ENCODE measurements at places on chromosomes 5 and 9. TPM values are rescaled to one million over a fixed set of nuclear protein-coding genes. Genes with fewer than 3 reads are reported as not detected.
A peak's percentile ranks its signal among the peaks of the same experiment; 100 is the strongest.

DNA sequence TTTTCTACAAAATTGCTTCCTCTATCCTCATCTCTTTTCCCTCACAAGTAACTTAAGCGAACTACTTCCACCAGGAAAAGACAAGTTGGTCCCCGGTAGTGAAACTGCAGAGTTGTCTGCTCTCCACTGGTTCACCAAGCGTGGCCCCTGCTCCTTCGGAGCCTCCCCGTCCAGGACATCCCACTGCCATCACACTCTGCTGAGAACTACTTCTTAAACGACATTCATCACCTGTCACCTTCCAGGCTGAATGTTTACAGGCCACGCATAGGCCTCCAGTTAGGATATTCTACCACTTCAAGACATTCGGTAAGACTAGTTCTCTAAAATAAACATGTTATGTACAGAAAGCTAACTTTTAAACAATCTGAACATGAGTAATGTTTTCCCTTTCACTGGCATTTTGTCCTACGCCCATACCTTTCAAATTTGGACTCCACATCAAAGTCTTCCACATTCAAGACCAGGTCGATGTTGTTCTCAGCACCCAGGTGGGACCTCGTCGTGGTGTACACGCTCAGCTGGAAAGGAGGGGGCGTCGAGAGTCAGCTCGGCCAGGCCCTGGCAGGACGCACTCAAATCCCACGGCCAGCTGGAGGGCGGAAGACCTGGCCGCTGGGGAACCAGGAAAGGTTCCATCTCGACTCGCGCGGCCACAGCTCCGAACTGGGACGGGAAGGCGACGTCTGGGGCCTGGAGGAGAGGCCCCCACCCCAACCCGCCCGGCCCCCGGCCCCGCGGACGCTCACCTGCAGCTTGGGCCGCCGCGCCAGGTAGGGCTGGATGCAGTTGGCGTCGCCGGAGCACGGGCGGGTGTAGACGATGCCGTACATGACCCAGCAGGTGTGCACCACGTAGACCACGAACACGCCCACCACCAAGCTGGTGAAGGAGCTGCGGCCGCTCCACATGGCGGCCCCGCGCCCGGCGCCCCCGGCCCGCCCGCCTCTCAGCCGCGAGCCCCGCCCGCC, 683 bp downstream of the CLPTM1L start:
- peak; percentile 5 for DNase-seq

DNA sequence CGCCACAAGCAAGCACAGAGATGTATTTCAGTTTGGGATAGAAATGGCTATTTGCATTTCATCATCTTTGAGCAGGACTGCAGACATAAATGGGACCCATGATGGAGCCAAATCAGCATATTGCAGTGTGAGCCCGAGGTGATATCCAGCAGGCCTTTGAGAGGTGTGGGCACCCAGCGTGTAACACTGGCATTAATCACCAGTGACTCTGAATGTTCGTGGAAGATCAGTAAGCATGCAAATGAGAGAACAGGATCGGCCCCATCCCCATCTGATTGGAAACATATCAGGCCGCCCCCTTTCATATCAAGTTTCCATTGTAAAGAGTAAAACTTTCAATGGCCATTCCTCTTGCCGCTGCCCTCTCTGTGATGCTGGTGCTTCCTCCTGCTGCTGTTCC, 84.0 kb downstream of the GTF3C4 start:
- DNase-seq = no peak

AGGF1 gene
- 22.9 TPM for total RNA-seq

GRCh38 chr5:111783537-111783936, 26.5 kb upstream of the NREP start:
- no peak for DNase-seq

DNA sequence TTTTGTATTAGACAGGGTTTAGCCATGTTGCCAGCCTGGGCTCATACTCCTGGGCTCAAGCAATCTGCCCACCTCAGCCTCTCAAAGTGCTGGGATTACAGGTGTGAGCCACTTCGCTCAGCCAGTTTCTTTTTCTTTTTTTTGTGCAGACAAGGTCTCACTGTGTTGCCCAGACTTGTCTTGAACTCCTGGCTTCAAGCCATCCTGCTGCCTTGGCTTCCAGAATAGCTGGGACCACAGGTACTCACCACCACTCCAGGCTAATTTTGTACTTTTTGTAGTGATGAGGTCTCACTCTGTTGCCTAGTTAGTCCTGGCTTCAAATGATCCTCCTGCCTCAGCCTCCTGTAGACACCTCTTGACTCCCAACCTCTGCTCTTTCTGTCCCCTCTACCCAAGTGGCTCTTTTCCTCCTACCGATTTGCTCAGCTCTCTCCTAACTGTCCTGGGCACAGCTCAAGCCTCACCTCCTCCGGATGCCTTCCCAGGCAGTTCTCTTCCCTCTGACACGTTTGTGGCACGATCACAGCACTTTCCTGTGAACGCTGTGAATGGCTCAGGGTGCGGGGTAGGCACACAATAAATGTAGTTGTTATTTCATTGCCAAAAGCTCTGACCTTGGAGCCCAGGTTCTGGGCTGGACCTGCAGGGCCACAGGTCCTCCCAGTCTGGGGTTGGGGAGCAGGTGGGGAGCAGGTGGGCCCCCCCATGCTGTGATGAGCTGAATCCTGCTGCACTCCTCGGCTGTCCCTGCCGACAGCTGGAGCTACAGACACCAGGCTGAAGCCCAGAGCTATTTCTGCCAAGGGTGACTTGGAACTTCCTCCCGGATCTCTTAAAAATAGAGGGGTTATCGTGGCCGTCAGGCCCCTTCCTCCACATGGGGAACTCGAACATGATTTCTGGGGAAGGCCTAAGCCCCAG, 23.9 kb downstream of the GFI1B start:
- no peak for DNase-seq

GRCh38 chr5:35266276-35266675, 36.0 kb upstream of the PRLR start:
- DNase-seq = no peak

DNA sequence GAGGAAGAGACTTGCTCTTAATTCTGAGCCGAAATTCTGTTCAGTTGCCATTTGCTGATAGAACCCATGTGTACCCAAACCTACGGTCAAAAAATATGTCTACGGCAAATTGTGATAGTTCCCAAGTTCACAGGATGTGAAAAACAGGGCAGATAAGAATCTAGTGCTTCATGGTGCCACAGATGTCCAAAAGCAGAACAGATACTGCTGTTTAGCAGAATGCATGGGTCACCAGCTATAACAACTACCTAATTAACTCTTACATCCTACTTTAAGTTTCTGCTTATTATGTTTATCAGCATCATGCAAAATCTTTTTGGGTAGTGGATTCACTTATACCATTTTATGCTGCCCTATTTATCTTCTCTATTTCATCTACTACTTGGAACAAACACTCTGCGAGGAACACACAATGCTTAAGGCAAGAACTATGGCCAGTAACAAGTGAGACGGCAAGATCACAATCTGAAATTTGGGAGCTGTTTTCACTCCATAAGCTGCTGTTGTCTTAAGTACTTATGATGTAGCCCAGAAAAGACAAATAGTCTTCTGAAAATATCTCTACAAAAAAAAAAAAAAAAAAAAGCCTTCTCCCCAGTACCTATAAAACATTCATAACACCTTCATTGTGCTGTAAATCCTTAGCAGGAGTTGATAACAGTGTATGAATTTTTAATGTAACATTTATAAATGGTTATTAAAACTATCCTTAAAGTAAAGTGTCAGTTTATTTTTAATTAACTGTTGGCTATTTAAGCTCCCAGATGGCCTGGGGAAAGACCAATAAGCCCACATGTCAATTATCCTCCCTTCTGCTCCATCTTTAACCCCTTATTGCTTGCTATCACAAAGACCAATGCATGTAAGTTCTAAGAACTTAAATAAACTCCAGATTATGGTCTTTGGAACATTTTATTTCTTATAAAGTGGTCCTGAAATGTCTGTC, 232.3 kb downstream of the TLR4 start:
- no peak for DNase-seq

GRCh38 chr5:15137414-15137813, 265.8 kb upstream of the ANKH start:
- DNase-seq = no peak

MAP1B gene
- 0.54 TPM for total RNA-seq

GRCh38 chr9:130498918-130499698, 54.3 kb downstream of the ASS1 start:
- DNase-seq = no peak

DNA sequence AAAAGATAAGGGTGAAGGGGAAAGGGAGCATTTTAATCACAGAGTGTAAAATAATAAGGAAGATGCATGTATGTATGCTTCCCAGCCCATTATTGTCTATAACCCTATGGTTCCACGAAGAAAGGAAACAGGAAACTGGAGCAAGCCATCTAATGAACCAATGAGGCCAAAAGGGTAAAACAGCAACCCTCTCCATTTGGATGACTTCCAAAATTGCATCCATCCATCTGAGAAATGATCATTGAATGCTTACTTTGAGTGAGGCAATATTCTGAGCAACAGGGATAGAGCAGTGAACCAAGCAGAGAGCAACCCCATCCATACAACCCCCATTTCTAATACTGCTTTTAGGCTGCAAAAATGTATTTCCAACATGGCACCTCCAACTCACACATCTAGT, 46.9 kb downstream of the ARL15 start:
- no peak for DNase-seq

TIMD4 gene
- not detected for total RNA-seq

- no peak for DNase-seq
These were observed 454.0 kb upstream of the GRAMD2B start for GRCh38 chr5:125969011-125969813.

Data from hematopoietic multipotent progenitor cell (in vitro differentiated cells).